Ascending aorta (tissue), 2 donors: ENCODE measurements at places on chromosomes 11 and 22.

DNA sequence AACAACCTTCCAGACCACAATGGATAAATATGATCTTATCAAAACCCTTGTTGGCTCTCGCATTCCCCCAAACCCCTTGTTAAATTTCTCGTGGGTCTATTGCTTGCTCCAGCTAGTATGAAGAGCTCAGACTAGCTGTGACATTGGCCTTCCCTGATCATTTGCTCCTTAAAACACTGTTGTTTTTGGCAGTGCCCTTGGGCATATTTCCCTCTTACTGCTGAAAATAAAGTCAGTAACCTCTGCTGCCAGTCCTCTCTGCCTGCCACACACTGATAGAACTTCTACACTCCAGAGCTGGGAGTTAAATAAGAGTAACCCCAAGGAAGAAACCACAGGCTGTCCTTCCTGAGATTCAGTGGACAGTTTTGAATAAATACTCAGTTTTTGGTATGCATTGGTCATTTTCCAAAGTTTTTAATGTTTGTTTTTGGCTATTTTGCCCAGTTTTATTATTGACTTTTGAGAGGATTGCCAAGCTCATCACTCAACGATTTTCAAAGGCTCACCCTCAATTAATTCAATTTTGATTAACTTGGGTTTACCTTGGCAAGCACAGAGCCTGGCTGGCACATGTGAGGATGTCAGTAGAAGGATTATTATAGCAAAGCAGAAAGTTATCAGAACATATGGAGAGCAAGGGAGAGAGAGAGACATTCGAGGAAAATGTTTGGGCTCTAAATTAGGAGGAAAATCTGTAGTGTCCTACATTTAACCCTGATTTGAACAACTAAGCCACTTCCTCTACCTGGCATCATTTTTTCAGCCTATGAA is 84.3 kb upstream of the SYN3 start:
- no peak for DNase-seq

DNA sequence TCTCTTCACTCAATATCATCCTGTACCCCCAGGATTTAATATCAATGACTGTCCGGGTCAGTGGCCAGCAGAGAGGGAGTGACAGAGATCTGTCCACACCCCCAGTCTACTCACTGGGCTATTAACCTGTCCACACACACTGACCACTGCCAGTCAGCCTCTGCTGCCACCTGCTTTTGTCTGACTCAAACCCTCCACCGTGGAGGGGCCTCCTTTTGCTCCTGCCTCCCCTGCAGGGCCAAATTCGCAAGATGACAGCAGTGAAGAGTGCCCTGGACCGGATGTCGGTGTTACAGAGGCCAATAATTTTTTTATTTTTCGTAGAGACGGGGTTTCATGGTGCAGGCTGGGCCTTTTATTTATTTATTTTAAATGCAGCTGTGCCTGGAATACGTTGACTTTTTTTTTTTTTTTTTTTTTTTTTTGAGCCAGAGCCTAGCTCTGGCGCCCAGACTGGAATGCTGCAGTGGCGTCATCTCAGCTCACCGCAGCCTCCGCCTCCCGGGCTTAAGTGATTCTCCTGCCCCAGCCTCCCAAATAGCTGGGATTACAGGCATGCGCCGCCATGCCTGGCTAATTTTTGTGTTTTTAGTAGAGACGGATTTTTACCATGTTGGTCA is 5.1 kb downstream of the PDXP start:
- DNase-seq, result no peak

GRCh38 chr22:21738081-21738480 is 2.5 kb upstream of the YPEL1 start:
- no peak for DNase-seq

GRCh38 chr22:49955581-49956417 is 4.8 kb upstream of the PIM3 start:
- DNase-seq, result no peak

DNA sequence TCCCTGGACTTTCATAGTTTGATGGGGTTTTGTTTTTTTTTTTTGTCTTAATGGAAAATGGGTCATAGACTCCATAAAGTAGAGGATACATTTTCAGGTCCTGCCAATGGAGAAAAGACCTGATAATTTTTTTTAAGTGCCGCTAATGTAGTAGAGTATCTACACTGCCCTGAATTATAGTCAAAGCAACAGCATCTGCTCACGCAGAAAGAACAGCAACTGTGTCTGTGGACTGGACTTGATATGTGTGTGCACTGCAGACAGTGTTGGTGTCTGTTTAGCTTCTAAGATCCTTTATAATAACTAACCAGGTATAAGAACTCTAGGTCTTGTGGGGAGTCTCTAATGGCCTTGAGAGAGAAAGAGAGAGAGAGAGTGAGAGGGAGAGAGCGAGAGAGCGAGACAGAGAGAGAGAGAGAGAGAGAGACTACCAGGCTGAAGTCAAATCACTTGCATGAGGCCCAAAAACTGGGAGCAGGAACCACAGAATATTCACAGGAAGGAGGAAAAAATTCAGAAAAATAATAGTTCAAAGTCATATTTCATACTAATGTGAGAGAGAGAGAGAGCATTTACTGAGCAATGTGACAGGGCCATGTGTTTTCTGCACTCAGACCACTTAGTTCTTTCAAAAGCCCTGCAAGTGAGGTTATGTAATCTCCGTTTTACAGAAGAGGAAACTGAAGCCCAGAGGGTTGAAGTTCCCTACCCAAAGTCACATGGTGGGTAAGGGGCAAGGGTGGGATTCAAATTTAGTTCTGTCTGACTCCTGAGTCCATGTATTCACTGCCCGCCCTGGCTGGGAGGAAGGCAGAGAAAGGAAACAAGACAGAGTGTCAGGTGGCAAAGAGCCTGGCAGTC is 8.6 kb upstream of the MIAT start:
- no peak for DNase-seq

DNA sequence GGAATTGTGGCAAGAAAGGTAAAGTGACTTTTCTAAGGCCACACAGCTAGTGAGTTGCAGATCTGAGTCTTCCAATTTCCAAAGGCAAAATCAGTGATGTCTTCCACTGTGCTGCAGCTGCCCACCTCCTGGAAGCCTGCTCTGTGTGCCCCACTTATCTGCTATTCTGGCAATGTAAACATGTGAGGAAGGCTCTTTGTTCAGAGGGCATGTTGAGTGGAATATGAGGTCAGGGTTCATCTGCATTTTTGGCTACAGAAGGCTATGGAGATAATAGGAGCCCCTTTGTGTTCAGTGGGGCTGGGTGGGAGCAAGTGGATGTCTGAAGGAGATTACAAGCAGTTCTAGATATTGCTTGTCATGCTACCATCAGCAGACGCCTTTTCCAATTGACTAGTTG is 396.2 kb downstream of the BUD13 start:
- no peak for DNase-seq

GRCh38 chr11:121651257-121651605 is 198.5 kb upstream of the SORL1-AS1 start:
- no peak for DNase-seq

DNA sequence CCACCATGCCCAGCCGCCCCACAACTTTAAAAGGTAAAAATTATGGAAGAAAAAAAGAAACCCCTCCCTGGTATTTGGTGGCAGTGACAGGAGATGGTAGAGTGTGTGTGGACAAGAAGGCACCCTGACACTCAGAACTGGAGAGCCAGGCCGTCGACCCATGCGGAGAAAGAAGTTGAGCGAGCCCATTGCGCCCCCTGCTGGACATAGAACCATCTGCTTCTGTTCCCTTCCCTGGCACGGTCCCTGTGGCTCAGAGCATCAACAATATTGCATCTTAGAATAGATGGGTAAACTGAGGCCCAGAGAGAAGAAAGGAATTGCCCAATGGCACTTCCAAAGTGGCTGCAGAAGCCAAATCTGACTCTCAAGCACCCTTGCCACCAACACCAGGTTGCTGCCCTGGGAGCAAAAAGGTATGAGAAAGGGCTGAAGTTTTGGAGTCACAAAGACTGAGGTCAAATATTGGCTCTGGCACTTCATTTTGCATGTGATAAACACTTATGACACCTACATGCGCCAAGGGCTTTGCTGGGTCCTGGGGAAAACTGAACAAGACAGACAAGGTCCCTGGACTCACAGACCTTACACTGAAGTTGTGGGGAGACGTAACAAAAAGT is 8.6 kb downstream of the MRPL11 start:
- DNase-seq, result no peak

GRCh38 chr11:41459465-41460401 is at the start of gene LRRC4C:
LRRC4C (minus strand) TSS chr11:41459652.
- no peak for DNase-seq

- no peak for DNase-seq
These were observed 105.0 kb upstream of the SESN3 start for GRCh38 chr11:95335989-95336388.

DNA sequence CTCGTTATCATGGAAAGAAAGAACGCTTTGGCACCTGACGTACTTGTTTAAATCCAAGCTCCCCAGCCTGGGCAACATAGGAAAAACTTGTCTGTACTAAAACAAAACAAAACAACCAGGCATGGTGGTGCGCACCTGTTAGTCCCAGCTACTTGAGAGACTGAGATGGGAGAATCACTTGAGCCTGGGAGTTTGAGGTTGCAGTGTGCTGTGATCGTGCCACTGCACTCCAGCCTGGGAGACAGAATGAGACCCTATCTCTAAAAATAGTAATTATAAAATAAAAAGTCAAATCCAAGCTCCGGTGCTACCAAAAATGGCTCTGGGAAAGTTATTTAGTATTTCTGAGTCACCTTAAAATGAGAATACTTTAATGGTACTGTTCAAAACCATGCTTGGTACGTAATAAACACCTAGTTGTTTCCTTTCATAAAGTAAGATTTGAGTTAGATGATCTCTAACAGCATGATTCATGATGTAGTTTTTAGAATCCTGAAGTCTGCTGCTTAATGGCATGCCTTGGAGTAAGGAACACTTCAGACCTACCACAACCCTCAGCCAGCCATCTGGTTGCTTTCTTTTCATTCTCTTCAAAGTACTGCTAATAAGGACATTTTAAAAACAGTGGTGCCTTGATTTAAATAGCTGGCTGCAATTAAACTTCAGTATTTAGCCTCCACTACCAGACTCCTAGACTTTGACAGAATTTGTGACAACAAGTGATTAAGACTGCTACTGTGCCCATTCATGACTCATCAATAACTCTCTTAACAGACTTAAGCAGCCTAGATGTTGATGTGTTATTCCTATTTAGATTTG is 8.4 kb downstream of the PPME1 start:
- no peak for DNase-seq

DNA sequence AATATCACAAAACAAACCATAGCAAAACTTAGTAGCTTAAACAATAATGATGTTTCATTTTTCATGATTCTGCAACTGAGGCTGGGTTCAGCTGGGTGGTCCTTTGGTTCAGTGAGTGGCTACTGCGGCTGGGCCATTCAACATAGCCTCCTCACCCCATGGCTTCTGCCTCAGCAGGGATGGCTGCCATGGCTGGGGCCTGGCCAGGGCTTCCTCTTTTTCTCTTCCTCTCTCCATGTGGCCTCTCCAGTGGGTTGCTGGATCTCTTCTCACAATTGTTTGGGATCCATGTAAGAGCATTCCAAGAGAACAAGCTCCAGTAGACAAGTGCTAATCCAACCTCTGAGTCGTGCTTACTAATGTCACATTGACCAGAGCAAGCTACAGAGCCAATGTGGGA is 248.6 kb upstream of the PLET1 start:
- no peak for DNase-seq

DNA sequence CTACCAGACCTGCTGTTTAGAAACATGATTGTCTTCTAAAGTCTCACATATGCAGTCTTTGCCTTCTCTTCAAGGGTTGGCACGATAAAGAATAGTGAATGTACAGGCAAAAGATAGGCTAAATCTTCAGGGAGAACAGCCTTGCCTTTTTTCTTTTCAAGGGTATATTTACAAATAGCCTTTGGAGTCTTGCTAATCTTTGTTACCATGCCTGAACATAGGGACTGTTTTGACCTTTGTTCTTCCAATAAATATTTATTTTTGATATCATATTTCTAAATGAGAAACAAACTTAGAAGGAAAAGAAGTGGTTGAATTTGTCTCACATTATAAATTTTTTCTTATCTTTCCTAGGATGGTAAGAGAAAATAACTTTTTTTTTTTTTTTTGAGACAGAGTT is 12.7 kb downstream of the CSTPP1 start:
- DNase-seq, result no peak

- no peak for DNase-seq
These were observed 6.0 kb downstream of the CNTF start for GRCh38 chr11:58628446-58628845.

GRCh38 chr11:73192272-73192671 is 25.8 kb upstream of the P2RY2 start:
- no peak for DNase-seq

DNA sequence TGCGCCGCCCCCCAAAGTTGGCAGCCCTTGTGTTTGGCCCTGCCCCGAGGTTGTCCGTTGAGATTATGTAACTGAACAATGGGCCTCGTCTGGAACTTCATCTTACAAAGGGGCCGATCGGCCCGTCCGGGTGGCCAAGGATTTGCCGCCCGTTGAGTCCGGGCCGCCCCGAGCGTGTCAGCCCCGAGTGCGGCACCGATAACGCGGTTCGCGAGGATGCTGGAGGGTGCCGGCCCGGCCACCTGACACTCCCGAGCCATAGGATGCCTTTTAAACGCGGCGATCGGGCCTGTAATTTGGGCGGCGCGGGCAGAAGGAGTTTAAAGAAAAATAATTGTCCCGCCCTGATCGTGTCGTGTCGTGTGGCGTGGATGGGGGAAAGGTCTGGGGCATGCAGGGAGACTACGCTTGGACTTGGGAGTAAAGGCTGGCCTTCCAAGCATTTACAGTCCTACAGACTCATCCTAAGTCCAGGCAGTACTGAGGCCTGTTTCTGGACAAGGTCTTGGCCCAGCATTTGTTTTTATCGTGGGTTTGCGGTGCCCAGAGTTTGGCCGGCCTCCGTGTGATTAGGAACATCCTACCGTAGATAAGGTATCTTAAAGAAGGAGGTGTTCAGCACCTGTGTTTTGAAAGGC is 1.3 kb downstream of the WEE1 start:
- no peak for DNase-seq

DNA sequence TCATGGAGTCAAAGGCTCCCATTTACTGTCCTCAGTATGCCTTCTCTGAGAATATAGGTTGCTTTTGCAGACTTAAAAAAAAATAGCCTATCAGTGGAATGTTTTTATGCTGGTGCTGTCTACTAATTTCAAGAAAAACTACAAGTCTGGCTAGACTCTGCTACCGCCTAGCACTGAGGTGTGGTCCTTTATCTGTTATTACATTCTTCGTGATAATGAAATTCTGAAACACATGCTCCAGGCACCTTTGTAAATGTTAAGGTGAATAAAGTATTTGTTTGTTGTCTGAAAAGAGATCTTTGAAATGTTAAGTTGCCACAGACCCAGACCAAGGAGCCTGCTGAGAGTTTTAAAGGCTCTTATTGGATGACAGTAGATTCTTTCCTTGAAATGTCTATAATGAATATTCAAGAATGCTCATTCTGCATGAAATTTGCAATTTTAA is 95.3 kb downstream of the DBX1 start:
- no peak for DNase-seq
